Stimulated activated CD8-positive, alpha-beta memory T cell treated with anti-CD3 and anti-CD28 coated beads, Interleukin-4, amount 100 ng/mL, for 1 hour (primary cell): ENCODE measurements at places on chromosomes 6 and 20.

DNA sequence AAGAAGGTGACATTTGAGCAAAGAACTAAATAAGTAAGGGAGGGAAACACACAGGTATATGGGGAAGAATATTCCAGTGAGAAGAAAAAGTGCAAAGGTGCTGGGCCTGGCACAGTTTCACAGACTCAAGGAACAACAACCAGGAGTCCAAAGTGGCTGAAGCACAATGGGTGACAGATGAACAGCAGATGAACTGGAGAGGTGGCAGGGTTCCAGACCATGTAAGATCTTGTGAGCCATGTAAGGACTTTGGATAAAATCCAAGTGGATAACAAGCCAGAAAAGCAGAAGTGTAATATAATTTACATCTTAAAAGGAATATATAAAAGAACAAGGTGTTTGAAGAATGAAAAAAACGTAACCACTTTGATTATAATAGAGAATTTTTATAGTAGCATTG lies 87.9 kb downstream of the MMS22L start:
- DNase-seq: no peak

DNA sequence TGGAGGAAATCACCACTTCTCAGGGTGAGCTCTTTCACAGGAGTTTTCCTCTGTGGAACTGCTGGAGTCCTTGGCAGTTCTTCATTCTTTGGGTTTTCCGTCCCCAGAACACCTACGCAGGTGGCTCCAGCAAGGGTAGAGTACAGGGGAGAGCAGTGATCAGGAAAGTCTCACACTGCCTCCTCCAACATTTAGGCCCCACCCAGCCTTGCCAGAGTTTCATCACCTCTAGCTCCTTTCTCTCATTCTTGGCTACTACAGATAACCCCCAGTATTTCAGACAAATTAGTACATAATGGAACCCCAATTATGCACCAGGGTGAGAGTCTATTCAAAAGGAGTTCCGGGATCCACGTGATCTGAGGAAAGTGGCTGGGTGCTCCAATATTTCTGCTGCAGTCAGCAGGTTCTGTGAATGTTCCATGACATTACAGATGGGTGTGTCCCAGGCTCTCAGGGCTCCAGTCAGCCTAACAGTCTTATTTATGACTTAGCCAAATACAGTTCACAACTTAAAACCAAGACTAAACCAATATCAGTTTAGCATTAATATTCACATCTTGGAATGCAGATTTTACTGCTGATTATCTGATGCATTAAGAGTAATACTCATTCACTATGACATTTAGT lies 44.6 kb downstream of the GPR63 start:
- DNase-seq: no peak

DNA sequence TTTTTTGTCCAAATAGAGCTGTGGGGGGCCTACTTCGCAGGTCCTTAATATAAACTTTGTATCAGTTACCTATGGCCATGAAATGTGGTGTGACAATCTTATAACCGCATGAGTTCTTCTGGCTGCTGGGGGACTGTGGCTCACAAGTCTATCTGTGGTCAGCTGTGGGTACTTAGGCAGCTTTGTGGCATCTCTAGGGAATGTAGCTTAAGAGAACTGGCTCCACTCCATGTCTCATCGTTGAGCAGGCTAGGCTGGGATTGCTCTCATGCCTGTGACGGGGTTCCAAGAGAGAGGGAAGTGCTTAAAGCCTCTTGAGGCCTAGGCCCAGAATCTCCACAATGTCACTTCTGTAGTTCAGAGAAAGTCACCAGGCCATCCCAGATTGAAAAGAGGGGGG lies 140.5 kb downstream of the BTBD3 start:
- DNase-seq: no peak

GRCh38 chr20:33282991-33283555 lies at the start of gene BPIFB1:
Gene BPIFB1, plus strand, starts transcription at chr20:33283214. Its CDS starts 2,860 bp downstream, at chr20:33286074.
- DNase-seq: no peak

GRCh38 chr6:16522937-16523336 lies 238.3 kb downstream of the ATXN1 start:
- no peak for DNase-seq

- DNase-seq: peak; percentile 74
Observed at GRCh38 chr6:30682143-30683117, 4.0 kb downstream of the PPP1R18 start.

DNA sequence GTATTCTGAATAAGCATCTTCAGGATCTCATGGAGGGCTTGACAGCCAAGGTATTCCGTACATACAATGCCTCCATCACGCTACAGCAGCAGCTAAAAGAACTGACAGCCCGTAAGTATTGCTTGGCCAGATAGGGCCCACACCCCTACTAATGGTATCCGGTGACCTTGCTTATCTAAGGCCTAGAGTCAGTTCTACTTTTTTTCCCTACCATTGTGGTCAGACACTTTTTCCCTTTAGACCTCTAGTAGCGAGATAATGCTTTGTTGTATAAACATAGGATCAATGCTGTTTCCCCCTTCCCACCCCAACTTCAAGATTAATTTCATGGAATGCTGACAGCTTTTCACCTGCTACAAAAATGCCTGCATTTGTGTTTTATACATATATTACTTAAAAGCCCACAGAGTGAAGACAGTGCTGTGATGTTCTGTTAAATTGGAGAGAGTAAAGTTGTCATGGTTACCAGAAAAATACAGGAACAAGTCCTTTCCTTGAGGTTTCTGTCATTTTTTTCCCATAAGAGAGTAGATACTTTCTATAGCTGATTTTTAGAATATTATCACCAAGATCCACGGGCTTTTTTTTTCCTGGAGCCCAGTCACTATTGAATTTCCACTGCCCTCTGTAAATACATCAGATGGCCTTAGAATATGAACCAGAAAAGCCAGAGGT lies 20.9 kb upstream of the PLCG1 start:
- DNase-seq: no peak

DNA sequence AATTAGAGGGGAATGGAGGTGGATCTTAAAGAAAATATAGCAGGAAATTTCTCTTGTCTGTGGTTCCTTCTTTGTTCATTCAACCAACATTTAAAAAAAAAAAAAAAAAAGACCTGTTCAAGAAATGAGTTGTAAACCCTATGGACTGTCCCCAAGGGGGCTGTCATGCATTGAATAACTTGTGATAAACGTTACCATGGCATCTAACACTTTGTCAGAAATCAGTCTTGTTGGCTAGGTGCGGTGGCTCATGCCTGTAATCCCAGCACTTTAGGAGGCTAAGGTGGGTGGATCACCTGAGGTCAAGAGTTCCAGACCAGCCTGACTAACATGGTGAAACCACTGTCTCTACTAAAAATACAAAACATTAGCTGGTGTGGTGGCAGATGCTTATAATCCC lies 381.7 kb downstream of the BCKDHB start:
- DNase-seq: no peak

DNA sequence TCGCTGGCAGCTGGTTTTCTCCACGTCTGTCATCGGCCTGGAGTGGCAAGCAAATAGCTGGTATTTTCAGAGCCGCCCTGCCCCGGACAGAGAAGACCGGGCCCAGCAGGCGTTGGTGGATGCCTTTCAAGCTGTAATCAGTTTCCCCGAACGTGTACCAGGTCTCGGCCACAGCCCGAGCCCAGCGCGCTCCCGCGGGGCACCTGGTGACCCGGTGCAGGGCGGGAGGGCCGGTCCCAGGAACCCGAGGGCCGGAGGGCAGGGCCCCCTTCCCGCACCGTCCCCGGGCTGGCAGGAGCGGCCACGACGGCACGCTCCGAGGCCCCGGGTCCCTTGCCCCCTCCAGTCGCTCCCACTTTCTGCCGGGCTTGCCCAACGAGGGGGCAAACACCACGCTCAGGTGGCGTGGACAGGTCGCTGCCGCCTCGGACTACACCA lies 348 bp upstream of the PYGB start:
- DNase-seq: no peak

- DNase-seq: peak; percentile 51
Observed at GRCh38 chr20:32539817-32540675, 45.1 kb downstream of the NOL4L start.

DNA sequence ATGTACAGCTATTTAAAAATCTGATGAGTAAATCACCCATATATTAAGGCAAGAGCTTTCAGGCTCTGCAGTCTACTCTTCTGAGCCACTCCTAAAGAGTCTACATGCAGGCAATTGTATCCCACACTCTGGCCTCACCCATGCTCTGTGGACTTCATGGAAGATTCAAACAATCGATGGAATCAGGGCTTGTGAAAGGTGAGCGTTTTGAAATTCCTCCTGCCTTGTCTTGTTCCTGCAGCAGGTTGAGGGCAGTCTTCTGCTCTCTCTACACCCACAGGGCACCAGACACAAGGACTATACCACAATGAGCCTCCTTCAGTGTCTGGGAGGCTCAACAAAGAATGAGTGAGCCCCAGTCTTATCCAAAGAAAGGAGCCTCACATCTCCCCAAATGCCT lies 51.1 kb downstream of the TBC1D7 start:
- no peak for DNase-seq
